ENCODE measurements at places on chromosomes 3 and 15.

DNA sequence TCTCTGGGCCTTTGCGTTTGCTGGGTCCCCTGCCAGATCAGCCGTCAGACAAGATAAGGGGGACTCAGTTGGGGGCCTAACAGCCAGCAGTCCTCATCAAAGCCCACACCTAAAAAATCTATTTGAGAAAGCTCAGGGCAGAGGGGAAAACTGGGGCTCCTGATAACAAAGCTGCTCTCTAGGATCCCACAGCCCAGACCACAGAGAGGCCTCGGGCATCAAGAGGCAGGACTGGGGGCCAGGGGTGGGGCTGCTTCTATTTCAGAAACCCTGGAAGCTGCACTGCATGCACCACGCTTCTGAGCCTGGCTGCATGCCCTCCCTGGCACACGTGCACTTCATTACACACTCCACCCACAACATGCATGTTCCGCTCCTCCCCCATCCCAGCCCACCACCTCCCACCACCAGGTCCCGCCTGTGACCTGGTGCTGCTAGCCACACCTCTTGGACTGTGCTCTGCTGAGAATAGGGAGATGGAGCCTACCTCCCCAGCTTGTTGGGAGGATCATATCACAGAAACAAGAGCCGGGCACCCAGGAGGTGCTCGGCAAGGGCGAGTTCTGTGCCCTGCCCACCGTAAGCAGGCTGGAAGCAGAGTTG, 26.6 kb downstream of the FBLN2 start:
- DNase-seq: peak; percentile 75

DNA sequence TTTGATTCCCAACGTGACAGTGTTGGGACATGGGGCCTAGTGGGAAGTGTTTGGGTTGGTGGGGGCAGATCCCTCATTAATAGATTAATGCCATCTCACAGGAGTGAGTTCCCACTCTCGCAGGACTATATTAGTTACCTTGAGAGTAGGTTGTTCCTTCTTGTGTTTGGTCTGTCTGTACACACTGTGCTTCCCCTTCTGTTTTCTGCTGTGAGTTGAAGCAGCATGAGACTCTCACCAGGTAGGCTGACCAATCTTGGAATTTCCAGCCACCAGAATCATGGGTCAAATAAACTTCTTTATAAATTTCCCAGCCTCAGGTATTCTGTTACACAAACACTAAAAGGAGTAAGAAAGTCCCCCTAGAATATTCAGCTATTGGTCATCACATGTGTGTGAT, 145.4 kb downstream of the ERC2 start:
- DNase-seq: no peak

GRCh38 chr3:135337192-135337591, 542.1 kb downstream of the EPHB1 start:
- DNase-seq: no peak

- DNase-seq: no peak
Observed at GRCh38 chr3:151044706-151045105, 40.8 kb upstream of the MED12L start.

DNA sequence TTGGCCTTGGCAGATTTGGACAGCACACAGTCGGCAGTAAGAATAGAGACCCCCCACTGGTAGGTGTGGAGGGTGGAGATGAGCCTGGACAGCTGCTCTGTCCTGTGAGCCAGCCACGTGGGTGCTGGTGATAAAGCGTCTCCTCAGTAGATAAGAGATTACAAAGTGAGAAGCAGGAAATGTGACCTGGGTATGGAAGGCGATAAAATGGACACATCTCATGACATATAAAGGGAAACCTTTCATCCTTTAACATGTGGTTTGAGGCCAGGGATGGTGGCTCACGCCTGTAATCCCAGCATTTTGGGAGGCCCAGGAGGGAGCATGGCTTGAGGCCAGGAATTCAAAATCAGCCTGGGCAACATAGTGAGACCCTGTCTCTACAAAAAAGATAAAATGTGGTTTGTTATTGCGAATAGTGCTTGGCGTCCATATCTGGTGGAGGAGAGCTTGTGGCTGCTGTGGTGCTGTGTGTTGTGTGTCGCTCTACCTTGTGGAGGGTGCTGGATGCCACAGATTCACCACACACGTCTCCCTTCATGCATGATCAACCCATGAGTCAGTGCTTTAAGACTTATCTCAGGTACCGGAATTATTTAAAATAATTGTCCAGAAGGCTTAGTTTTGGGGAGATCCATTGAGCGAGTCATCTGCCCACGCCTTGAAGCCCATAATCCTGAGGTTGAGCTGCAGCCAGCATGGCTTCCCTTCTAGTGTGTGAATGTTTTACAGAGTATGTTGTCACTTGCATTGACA, 157.0 kb downstream of the GABRG3 start:
- DNase-seq: no peak

DNA sequence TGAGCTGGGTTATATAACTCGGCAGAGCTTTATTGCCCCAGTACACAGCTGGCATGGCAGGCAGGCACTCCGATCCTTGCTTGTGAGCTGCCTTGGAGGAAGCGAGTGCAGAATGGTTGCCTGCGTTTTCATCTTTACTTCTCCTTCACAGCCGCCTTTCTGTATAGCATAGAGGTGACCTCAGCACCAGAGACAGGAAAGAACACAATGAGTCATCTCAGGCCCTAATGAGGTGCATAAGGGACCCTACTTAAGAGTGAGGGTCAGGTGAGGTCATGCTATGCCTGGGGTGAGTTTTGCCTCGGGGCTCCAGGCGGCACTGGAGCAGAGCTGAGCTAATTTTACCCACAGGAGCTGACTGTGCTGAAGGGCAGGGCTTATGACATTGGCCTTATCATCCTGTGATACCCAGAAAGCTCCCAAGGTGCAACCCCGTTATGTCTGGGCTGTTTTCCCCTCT, 43.5 kb downstream of the LPP start:
- no peak for DNase-seq

DNA sequence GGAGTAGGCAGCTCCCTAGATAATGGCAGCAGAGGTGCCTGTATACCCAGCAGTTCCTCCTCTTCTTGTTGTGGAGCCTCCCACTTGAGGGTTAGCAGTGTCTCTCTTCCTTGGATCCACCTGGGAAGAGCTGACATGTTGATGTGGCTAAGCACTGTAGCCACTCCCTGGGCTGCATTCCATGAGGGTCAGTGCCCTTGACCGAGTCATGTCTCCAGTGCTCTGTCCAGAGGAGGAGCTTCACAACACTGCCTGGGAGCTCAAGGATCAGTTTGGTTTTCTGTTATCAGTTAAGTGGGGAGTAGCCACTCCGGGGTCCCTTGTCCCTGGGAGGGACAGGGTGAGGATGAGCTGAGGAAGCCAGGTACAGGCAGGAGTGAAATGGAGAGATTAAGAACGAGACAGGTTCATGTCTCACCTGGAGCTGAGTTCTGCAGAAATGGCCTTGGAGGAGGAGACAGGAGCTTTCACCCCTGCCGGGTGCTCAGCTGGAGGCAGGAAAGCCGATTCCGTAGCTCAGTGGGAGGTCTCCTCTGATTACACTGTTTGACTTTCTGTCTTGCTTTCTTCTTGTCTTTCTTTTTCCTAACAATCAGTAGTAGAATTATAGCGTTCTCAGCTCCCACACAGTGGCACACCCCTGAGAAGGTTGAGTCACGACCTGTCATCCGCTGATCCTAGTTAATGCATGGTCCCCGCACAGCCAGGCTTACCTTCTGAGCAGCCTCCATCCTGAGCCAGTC, 57.9 kb upstream of the SEC22A start:
- DNase-seq: no peak

DNA sequence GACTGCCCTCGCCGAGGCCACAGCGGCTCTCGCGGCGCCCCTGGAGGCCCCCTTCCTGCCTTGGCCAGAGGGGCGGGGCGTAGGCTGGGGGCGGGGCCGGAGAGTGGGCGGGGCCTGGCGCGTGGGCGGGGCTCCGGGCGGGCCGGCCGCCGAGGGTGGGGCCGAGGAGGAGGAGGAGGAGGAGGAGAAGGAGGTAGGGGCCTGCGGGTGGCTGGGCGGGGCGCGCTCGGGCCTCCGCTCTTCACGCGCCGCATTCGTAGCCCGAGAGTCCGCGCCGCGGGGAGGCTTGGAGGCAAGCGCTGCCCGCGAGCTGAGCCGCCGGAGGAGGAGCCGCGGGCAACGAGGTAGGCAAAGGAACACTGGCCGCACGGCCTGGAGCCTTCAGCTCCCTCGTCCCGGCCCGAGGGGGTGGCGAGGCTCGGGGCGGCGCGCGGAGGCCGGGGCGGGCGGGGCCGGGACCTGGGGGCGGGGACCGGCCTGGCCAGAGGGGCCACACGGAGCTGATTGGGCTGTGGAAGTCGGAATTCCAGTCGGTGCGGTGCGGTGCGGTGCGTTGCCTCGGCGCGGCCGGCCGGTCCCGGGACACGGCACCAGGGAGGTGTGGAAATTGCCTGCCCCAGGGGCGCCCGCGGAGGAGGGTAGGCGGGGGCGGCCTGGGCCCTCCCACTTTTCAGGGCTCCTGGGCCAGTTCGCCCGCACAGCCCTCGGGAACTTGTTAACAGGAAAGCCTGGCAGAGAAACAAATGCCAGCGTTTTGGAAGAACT, at the start of gene PPP2R3A:
TSS of gene PPP2R3A (plus strand) at position 223 of the 765 bp plus-strand sequence. CDS start 35,771 bp downstream, outside the sequence.
- peak; percentile 96 for DNase-seq

DNA sequence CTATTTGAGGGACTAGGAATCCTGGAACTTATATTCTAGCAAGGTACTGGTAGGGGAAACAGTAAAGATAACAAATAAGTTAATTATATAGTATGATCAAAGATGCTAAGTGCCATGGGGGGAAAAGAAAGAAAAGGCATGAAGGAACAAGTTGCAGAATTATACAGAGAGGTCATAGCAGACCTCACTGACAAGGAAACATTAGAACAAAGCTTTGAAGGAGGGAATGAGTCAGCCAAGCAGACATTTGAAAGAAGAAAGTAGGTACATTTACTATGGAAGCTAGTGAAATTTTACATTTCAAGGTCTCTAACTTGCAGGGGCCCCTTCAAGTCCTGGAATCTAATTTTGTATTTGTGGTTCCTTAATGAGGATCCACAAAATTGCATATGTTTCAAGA, 57.2 kb upstream of the TIPARP start:
- DNase-seq: no peak

- no peak for DNase-seq
Observed at GRCh38 chr3:126963261-126964190, 19.4 kb upstream of the PLXNA1 start.

DNA sequence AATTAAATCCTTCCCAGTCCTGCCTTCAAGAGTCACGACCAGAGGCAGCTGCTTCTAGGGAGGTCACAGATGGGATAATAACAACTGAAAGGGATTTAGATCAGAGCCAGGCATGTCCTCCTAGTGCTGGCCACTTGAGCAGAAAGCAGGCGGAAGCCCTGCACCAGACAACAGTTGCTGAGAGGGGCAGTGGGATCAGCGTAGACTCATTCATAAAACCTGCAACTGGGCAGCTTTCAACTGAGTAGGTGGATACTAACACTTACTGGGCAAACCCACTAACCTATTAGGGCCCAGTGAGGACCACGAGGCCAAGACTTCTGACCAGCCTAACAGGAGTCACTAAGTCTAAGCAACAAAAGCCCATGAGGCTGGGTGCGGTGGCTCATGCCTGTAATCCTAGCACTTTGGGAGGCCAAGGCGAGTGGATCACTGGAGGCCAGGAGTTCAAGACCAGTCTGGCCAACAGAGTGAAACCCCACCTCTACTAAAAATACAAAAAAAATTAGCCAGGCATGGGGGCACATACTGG, 67.0 kb downstream of the DAPK2 start:
- no peak for DNase-seq

GRCh38 chr3:176275113-176275512, 922.2 kb downstream of the TBL1XR1 start:
- DNase-seq: no peak

DNA sequence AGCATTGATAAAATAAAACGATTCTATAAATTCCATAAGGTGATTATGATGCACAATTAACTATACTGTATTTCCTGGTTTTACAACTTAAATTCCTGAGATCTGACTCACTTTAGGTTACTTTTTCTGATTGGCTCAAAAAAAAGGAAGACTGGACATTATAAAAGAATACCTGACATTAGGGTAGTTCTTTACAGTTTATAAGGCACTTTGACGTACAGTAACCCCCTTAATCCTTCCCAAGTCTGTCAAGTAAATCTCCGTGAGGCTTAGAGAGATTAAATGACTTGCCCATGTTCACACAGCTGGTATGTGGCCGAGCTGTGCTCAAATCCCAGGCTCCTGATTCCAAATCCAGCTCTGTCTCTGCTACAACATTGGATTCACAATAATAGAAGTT, 1.0 kb upstream of the SLTM start:
- no peak for DNase-seq

DNA sequence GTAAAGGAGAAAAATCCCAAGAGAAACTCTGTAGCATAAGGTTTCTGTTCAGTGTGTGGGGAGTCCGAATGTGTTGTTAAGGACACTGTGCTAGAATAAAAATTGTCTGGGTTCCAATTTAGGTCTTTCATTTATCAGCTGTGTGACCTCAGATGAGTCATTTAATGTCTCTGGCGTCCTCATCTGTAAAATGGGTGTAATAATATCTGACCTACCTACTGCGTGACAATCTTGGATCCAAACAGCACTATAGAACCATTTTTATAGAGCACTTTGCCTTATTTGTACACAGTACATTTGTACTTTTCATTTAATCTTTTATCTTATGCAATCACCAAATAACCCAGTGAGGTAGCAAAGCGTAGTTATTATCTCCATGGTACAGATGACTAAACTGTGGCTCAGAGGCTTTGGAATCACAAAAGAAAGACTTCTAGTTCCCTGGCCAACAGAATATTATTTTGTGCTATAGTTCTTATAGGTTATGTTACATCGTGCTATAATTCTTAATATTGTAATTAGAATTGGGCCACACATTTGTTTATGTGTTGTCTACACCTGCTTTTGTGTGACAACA, 46.6 kb upstream of the TNIK start:
- DNase-seq: no peak

DNA sequence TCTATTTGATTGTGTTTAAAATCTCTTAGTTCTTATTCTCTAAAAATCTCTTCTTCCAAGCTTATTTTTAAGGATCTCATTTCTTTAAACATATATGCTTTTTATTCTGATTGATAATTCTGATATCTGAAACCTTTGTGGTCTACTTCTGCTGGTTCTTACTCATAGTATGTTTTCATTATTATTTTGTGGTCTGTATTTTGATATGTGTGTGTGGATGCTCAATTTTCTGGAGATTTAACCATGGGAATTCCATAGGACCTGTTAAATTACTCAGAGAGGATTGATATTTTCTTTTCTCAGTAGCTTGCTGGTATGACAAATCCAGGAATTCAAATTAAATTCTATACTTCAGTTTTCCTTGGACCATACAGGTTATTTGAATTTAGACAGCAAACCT, 14.7 kb upstream of the HHLA2 start:
- no peak for DNase-seq

DNA sequence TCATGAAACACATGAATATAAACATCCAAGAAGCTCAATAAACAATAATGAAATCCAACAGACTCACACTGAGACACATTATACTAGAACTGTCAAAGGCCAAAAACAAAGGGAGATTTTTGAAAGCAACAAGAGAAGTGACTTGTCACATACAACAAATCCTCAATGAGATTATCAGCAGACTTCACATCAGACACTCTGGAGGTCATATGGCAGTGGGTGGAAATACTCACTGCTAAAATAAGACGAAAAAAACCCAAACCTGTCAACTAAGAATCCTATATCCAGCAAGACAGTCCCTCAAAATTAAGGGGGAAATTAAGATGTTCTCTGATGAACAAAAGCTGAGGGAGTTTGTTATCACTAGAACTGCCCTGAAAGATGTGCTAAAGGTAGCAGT, 125.4 kb upstream of the MELTF start:
- no peak for DNase-seq

Measured in left hindlimb (tissue), 1 donor.